ENCODE measurements at places on chromosomes 5 and 9. TPM values are rescaled to one million over a fixed set of nuclear protein-coding genes. Genes with fewer than 3 reads are reported as not detected.

GRCh38 chr5:175471628-175472027 lies 6.7 kb upstream of the SFXN1 start:
- H3K4me3 ChIP-seq, result peak overlapping the region; percentile 4
- peaks cover 23% of the 10 kb centered on the region for H3K4me1 ChIP-seq
- peaks cover 3% of the 10 kb centered on the region for H3K36me3 ChIP-seq
- no peak overlapping the region for H3K27ac ChIP-seq
- DNase-seq, result peak; percentile 67

FBN2 gene
- total RNA-seq, result 0.05 TPM

SLIT3 gene
- total RNA-seq, result 3.1 TPM

DNA sequence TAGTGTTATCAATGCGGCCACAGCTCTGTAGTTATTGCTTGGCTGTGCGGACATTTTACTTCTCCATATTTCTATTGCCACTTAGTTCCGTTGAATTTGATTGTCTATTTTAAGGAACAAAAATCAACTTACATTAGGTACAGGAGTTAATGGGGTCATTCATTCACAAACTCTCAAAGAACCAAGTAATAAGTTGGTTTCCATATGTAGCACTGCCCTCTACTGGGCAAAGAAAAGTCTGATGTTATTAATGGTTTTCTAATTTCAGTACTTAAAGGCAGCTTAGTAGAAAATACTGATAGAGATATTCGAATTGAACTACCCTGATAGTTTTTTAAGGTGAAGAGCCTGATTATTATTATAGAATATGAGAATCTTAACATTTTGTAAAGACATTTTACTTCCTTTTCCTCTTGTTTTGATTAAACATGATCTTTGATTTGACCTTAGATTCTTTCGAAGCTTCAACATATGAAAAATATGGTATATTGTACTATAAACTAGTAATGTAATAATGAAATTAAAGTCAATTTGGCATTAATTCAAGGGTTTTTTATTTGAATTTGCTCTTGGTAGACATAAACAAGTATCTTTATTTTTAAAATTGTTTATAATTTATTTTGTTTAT lies 119.5 kb upstream of the CTNND2 start:
- no peak overlapping the region for H3K27ac ChIP-seq
- H3K36me3 ChIP-seq, result no peaks in the 10 kb centered on the region
- H3K4me3 ChIP-seq, result no peak overlapping the region
- H3K4me1 ChIP-seq, result no peaks in the 10 kb centered on the region

- peaks cover 52% of the 10 kb centered on the region for H3K4me1 ChIP-seq
- H3K27ac ChIP-seq, result no peak overlapping the region
- no peaks in the 10 kb centered on the region for H3K27me3 ChIP-seq
Observed at GRCh38 chr5:80177236-80177635, 78.6 kb downstream of the SERINC5 start.

DNA sequence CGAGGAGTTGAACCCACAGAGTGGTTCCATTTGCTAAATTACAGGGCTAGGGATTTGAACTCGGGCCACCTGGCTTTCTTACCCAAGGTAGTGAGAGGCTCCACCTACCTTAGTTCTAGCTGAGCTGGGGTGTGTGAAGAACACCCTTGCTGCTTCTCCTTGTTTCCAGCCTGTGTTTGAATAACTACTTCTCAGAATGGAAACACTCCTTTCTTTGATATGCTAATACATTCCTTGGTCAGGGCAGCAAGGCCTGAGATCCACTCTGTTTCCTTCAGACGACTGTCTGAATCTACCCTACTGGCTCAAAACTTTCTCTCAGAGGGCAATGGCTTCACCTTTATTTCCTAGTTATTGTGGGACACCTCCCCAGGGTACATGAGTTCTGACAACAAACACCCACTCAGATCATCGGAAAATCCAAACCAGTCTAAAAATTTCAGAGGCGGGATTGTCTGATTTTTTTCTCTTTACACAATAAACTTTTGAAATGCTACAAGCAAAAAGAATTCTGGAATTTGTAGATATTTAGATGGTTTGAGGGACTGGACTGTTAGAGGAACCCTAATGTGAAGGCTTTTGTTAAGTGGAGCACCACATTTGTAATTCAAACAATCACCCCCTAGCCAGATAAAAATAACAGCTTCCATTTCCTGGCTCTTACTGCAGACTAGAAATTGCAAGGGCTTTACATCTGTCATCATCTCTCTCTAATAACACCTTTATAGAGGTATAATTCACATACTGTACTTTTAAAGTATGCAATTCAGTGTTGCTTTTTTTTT lies 4.0 kb upstream of the ATP6V1G1 start:
- DNase-seq, result no peak
- peaks cover 5% of the 10 kb centered on the region for H3K36me3 ChIP-seq
- no peak overlapping the region for H3K4me3 ChIP-seq
- no peaks in the 10 kb centered on the region for H3K27me3 ChIP-seq
- peaks cover 14% of the 10 kb centered on the region for H3K4me1 ChIP-seq
- no peak overlapping the region for H3K27ac ChIP-seq

GRCh38 chr5:11248966-11249365 lies 487.9 kb upstream of the DAP start:
- no peak overlapping the region for H3K4me3 ChIP-seq
- no peaks in the 10 kb centered on the region for H3K36me3 ChIP-seq
- no peak overlapping the region for H3K27ac ChIP-seq
- no peaks in the 10 kb centered on the region for H3K27me3 ChIP-seq
- no peak for DNase-seq
- no peaks in the 10 kb centered on the region for H3K4me1 ChIP-seq

DNA sequence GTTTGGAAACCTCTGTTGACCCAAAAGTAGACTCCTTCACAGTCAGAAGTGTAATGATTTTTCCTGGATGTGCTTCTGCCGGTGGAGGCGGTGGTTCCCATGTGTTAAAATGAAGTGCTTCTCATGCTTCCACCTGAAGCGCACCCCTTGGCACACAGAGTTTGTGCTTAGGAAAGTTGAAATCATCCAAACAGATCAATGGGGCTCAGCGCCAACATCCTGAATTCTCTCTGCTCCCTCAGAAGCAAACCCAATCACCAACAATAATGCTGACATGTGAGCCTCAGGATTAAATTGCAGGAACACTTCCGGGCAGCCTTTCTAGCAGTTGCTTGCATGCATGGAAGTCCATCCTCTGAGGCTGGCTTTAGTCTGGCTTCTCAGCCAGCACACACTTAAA lies 71.0 kb downstream of the MED10 start:
- H3K36me3 ChIP-seq, result no peaks in the 10 kb centered on the region
- no peak overlapping the region for H3K27ac ChIP-seq
- H3K4me1 ChIP-seq, result no peaks in the 10 kb centered on the region

GRCh38 chr5:13998254-13998653 lies 53.8 kb upstream of the DNAH5 start:
- H3K27me3 ChIP-seq, result no peaks in the 10 kb centered on the region
- no peak for DNase-seq
- peaks cover 4% of the 10 kb centered on the region for H3K36me3 ChIP-seq
- no peak overlapping the region for H3K27ac ChIP-seq
- no peaks in the 10 kb centered on the region for H3K4me1 ChIP-seq

DNA sequence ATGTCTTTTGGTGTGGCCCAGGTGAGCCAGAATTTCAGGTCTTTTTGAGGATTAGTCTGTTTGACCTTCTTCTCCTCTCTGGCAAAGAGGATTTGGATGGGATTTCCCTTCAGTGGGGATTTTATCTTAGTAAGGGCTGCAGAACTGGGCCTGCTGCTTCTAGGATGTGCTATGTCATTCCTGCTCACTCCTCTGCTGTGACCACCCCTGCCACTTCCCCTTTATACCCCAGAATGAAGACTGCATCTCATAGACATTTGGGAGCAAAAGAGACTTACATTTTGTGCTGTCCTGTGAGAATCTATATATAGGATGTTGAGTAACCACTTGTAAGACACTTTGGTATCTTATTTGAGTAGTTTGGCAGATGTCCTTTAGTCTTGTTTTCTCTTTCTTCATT lies 76.2 kb downstream of the ARHGAP26 start:
- H3K4me3 ChIP-seq, result no peak overlapping the region
- DNase-seq, result no peak
- H3K4me1 ChIP-seq, result peaks cover 48% of the 10 kb centered on the region
- H3K27ac ChIP-seq, result no peak overlapping the region
- no peaks in the 10 kb centered on the region for H3K27me3 ChIP-seq

WDR38 gene
- total RNA-seq, result not detected

CDX1 gene
- total RNA-seq, result not detected

NUTM2G gene
- not detected for total RNA-seq

- no peaks in the 10 kb centered on the region for H3K36me3 ChIP-seq
- DNase-seq, result no peak
- no peak overlapping the region for H3K4me3 ChIP-seq
- no peaks in the 10 kb centered on the region for H3K27me3 ChIP-seq
Observed at GRCh38 chr5:143165049-143165880, 238.2 kb downstream of the NR3C1 start.

KCNMB1 gene
- not detected for total RNA-seq

GABRA1 gene
- not detected for total RNA-seq

DNA sequence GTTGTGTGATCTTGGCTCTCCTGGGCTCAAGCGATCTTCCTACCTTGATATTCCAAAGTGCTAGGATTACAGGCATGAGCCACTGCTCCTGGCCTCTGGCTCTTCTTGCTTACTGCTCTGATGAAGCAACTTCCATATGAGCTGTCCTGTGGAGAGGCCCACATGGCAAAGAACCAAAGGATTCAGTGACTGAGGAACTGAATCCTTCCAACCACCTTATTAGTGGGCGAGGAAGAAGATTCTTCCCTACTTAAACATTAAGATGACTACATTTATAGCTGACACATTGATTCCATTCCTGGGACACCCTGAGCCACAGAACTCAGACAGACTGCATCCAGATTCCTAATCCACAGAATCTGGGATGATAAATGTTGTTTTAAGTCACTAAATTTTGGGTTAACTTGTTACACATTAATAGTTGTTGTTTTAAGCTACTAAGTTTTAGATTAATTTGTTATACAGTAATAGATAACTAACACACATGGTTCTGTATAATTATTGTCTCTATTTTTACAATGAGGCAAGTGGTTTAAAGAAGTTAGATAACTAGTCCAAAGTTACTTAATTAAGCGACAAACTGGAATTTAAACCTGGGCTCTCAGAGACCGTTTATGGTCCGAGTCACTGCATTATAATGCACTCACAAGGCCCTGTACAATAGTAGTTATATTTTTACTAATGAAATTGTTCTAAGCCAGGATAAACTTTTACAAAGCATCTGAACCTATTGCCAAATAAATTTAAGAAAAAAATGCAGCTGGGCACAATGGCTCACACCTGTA lies 16.7 kb upstream of the SLCO4C1 start:
- no peak overlapping the region for H3K27ac ChIP-seq

GRCh38 chr5:178418471-178419010 lies 171.7 kb downstream of the COL23A1 start:
- no peak overlapping the region for H3K27ac ChIP-seq
- peaks cover 7% of the 10 kb centered on the region for H3K4me1 ChIP-seq
- peaks cover 12% of the 10 kb centered on the region for H3K27me3 ChIP-seq
- DNase-seq, result no peak

Data from activated T-cell treated with anti-CD3 and anti-CD28 coated beads, Interleukin-2, amount 50 U/mL, for 72 hours (primary cell).